ENCODE measurements at places on chromosomes 13 and 19.

- DNase-seq: no peak
These were observed 53.2 kb upstream of the SHKBP1 start for GRCh38 chr19:40523322-40524047.

GRCh38 chr13:50357586-50358118 lies 342.4 kb downstream of the KCNRG start:
- peak; percentile 22 for DNase-seq

DNA sequence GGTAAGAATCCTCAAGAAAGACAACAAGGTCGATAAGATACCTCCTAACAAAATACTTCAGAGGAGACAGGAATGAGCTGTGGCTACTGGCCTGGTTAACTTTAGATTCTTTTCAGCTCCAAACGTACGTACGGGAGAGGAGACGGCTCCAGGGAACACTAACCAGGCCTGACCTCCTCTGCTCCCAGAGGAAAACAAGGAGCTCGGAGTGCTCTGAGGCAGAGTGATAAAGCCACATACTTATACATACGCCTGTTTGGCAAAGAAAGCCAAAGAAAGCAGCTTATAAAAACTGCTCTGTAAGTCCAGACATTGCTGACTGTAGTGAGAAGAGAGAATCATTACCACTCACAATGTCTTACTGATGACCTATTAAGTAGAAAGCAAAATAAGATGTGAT lies 263.9 kb downstream of the MZT1 start:
- peak; percentile 29 for DNase-seq

DNA sequence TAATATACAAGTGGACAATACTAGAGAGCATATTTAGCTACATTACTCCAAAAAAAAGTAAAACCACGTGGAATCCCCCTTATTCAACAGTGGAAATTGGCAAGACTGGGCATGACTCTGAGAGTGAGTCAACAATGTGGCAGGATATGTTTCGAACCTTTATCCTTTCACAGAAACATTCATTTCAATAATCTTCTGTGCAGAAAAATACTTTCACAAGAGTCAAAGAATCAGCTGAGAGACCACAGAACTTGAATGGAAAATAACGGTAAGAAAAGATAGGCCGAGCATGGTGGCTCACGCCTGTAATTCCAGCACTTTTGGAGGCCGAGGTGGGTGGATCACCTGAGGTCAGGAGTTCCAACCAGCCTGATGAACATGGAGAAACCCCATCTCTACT lies 25.1 kb upstream of the CD70 start:
- no peak for DNase-seq

DNA sequence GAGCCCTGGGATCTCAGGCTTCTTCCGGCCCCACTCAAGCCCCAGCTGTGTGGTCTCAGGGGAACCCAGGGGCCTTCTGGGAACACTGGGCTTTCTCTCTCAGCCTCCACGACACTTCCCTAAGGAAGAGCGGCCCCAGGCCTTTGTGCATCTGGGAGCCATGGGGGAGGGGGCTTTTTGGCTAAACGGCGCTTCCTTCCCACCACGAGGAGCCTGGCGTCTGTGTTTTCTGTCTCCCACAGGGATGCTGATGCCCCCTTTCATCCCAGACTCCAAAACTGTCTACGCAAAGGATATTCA lies 24.2 kb upstream of the TMEM255B start:
- DNase-seq: no peak

GRCh38 chr13:51714663-51715168 lies 89.2 kb downstream of the DHRS12 start:
- DNase-seq: no peak

GRCh38 chr19:41409288-41409687 lies 11.7 kb downstream of the BCKDHA start:
- DNase-seq: no peak

- no peak for DNase-seq
These were observed 33.4 kb downstream of the MBD3L2B start for GRCh38 chr19:6987850-6988249.

- no peak for DNase-seq
These were observed 947 bp downstream of the ATP4B start for GRCh38 chr13:113656831-113657671.

GRCh38 chr19:50555450-50556281 lies 12.6 kb downstream of the LRRC4B start:
- DNase-seq: no peak

DNA sequence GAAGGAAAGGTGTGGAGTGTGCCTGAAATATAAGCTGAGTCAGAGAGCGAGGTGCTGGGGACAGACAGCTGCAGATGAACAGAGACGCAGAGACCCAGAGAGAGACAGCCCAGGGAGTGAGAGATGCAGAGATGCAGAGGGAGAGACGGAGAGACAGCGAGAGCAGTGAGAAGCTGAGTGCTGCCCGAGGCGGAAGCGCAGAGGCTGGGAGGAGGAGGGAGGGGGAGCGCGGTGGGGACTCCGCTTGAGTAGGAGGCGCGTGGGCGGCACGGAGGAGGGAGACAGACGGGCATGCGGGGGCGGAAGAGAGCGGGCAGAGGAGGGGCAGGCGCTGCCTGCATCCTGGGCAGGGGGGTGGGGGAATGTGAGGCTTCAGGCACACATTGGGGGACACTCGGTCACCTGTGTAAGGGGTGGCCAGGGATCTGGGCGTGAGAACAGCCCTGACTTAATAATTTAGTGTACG lies 25.7 kb downstream of the SLC8A2 start:
- no peak for DNase-seq

DNA sequence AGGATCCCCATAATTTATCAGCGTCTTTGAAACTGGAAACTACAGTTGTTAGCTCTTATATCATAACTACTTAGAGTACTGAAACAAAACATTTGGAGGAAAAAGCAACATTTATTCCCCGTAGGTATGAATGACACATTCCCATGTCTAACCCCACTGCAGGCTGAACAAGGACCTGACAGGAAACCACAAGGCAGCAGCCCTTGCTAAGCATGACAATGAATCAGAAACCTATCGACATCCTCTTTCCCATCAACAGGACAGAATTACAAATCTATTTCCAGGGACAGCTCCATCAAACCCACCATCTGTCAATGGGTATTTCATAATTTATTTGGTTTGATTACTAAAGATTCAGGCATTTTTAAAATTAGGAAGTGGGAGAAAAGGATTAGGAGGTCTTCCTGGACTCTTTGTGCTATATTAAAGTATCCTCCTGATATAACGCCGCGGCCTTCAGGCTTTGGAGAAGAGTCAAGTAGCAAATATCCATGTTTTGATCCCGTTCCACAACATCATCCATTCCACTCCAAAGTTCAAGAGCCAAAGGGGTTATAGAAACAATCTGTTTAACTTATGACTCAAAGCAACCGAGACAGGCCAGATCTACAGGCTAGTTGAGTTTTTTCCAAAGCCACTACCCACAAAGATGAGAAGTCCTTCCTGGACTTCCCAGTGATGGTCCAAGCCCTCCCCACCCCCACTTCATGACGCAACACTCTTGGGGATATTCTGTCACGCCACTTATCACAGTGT lies 51.1 kb downstream of the FAM216B start:
- DNase-seq: no peak

DNA sequence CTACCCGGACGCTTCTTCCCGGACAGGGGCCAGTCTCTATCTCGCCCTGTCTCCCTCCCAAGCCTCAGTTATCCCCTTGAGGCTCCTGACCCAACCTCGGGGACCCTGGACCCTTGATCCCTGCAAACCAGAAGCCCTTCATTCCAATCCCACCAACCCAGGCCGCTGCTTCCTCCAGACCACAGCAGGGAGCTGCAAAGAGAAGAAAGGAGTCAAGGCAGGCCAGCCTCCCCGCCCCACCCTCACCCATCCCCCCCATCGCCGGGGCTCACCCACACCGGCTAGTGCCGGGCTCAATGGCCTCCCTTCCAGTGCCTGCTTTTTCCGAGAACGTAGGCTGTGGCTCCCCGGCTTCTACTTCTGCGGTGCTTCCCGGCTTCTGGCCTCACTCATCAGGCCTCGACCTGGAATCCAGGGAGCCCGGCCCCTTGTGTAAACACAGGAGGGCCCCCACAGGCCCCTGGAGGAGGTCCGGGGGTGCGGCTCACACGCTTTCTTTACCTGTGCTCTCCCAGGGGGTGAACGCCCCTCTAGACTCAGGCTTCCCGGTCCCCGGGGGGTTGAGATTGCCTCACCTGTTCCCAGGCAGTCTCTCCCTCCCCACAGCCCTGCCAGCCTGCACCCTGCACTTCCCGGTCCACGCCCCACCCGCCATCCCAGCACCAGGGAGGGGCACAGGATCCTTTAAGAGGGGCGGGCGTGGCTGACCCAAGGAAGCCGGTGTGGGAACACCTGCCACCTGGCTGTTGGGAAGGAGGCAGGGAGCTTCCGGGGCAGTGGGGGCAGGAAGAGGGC lies at the start of gene FAM83E:
Gene FAM83E (minus strand): TSS at position 641 of the 795 bp plus-strand sequence. CDS start 1,704 bp downstream, outside the sequence.
- no peak for DNase-seq

DNA sequence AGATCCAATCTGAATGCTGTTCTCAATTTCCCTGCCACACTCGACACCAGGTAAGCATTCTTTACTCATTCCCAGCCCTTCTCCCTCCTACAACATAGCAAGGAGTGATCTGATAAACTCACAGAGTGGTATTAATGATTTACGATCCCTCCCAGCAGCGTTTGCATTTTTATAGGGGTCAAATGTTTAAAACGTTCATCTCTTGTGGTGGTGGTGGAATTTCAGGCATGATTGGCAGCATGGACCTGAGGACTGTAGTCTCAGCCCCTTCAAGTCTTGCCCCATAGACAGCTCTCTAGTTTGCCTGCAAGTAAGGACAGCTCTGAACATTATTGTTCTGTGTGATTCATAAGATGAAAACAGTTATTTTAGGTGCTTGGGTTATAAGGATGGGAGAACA lies 565.7 kb downstream of the EFNB2 start:
- no peak for DNase-seq

DNA sequence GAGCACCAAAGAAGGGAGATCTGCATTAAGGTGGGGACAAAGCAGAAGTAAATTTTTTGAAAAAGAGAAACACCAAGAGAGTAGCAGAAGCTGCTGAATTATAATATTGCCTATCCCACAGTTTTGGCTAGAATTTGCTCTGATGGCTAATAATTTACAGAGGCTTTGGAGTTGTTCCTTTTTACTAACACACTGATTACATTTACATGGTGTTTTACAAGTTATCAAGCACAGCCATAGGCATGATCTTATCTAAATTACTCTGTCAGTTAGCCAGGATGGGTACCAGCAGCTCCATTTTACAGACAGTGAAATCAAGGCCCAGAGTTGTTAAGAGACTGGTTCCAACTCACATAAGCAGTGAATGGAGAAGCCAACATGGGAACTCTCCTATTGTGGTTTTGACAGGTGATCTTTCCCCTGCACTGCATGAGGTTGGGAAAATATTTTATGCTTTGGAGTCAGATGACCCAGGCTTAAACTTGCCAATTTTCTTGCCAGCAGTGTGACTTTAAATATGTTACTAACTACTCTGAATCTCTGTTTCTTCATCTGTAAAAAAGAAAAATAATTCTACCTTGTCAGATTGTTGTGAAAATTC lies 33.5 kb upstream of the ESD start:
- DNase-seq: no peak

- DNase-seq: no peak
These were observed 99.2 kb upstream of the MIR17HG start for GRCh38 chr13:91248249-91248648.

DNA sequence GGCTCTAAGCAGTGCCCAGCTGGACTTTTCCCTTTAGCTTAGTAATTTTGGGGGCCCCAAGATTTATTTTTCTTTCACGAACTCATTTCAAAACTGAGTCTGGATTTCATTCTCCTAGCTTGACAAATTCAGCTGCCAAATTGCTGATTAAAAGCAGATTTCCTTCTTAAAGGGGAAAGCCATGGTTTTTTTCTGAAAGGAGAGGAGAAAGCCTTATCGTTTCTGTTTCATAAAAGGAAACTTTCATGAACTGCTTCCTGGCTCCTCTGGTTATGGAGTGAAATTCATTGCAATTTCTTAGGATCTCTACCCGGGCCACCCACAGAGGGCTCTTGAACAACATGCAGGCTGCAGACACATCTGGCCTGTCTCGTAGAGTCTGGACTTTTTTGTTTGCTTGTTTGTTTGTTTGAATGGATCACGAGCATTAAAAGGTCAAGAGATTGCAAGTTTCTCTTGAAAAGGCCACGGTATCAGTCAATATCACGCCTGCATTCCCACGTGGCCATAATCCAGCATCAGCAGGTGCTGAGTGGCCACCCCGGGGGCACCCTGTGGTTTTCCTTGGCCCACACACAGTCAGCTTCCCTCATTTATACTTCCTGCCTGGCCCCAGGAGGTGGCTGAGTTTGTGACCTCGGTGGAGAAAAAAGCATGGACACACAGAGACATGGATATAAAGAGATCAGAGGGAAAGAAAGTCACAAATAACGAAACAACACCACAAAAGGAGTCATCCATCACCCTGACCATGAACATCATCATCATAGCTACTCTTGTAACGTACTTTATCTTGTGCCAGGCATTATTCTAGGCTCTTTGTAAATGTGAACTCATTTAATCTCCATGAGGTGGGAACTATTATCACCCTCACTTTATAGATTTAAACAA lies 10.5 kb upstream of the KLK4 start:
- no peak for DNase-seq

DNA sequence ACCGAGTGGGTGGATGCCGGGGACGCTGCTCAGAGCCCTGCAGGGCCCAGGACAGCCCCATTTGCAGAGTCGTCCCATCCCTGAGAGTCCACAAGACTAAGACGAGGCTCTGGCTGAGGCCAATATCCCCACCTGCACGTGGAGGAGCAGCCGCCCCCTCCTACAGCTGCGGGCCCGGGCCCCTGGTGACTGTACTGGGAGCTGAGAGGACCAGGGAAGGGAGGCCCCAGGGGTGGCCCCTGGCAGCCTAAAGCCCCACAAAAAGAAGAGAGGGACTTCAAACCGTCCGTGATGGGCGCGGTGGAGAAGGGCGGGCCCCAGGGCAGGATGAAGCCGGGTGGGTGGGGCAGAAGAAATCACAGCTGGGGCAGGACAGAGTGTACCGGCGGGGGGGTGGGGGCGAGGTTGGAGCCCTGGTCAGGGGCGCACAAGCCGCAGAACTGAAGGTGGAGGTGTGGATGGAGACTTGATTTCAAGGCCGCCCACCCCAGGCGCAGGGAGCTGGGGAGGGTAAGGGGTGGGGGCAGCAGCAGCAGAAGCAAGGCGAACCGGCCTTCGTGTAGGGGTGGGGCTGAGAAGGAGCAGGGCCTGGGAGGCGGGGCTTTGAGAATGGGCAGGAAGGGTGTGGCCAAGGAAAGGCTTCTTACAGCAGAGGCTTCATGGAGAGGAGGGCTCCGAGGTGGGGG lies 12.9 kb downstream of the CFD start:
- DNase-seq: peak; percentile 46

- no peak for DNase-seq
These were observed 691.9 kb upstream of the SLITRK6 start for GRCh38 chr13:86491121-86491520.

GRCh38 chr13:24232474-24232873 lies 72.0 kb downstream of the SPATA13 start:
- no peak for DNase-seq
